HCEC 1CT (cell line): ENCODE measurements at places on chromosomes 16 and 17.

DNA sequence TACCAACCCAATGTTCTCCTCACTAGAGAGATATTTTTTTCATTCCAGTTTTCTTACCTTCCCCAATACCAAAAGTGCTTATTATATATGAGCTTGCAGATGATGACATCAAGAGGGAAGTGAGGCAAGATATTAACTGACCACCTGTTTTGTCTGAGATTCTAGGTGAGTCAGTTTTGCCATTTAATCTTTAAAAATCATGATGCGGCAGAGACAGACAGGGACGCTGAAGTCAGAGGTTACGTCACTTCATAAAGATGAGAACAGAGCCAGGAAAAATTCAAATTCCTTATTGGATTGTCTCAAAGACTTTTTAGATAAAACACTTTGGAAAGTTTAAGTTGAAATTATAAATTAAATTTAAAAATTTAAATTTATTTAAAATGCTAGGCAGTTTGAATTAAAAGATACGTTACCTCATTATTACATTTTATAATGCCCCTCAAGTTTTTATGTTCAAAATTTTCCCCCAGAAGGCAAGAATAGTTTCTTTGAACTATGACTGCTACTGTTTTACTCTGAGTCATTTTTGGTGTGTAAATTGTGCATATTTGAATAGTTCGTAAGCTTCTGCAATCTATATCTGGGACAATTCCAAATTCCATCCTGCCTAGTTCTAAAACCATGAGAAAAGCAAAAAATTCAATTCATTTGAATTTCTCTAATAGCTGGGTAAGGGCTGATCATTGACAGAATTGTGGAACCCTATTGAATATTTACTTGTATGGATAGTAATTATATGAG lies 839.6 kb upstream of the GOT2 start:
- DNase-seq: peak; percentile 91

GRCh38 chr17:69743091-69743490 lies 328.6 kb downstream of the MAP2K6 start:
- DNase-seq: peak; percentile 25

- peak; percentile 67 for DNase-seq
Observed at GRCh38 chr16:56547120-56547948, 17.5 kb upstream of the MT4 start.

DNA sequence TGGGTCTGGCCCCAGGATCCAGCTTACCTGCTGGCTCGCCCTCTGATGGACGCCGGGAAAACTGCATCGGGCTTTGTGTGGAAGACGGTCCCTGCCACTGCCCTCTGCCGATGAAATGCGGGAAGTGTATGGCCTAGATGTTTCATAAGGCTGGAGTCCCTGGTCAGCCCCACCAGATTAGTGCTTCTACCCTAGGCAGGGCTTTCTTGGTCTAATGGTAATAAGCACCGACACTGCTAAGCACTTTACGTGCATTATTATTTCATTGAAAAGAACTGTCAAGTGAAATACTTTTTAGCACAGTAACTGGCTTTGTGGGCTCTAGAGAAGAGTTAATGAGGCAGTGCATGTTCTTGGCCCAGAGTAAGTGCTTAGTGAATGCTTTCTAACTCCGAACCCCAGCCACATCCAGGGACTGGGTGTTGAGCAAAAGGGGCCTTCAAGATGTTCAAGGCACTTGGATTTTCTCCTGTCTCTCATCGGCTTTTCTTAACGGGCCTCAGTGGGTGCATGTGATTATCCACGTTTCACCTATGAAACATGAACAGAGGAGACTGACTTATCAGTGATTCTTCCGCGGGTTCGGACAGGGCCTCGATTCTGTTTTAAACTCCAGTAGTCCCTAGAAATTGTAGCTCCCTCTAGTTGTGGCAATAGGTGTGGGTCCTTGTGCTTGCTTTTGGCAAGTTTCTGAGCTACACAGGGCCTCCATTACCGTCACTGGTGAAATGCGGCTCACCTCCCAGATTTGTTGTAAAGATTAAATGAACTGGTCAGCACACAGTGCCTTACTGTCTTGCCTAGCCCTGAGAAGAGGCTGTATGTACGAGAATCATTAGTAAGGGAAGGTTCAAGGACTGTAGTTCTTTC lies 6.6 kb downstream of the TRAF4 start:
- DNase-seq: peak; percentile 85

DNA sequence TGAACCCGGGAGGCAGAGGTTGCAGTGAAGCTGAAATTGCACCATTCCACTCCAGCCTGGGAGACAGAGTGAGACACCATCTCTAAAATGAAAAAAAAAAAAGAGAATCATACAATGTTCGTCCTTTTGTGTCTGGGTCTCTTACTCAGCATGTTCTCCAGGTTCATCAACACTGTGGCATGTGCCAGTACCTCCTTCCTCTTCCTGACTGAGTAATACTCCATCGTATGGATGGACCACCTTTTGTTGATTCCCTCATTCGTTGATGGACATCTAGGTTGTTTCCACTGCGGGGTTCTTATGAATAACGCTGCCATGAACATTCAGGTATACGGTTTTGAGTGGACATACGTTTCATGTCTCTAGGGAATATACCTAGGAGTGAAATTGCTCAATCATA lies 4.1 kb upstream of the HS3ST6 start:
- no peak for DNase-seq

- no peak for DNase-seq
Observed at GRCh38 chr17:12927541-12928425, 90.0 kb downstream of the ELAC2 start.

DNA sequence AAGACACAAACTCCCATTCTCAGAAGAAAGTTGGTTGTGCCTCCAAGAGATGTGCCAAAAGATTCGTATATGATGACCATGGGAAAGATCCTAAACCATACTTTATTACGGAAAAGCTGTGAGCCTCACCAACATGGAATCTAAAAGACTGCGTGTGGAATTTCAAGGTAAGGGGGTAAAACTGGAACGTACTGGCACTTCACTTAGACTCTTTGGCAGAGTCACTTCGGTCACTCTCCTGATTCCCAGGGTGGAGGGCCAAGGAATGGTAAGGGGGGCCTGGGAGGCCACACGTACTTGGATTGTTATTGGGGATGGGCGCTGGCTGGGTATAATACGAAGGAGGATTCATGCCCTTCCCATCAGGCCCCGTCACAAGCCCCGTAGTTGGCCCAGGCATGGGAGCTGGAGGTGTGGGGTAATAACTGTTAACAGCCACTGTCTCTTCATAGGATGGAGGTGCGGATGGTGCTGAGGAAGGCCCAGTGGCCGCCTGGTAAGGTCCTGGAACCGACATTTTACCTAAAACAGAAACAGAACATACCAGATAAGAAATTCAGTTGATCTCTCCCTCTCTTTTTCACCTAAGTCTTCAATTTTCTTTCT lies 30.4 kb downstream of the LITAF start:
- no peak for DNase-seq

DNA sequence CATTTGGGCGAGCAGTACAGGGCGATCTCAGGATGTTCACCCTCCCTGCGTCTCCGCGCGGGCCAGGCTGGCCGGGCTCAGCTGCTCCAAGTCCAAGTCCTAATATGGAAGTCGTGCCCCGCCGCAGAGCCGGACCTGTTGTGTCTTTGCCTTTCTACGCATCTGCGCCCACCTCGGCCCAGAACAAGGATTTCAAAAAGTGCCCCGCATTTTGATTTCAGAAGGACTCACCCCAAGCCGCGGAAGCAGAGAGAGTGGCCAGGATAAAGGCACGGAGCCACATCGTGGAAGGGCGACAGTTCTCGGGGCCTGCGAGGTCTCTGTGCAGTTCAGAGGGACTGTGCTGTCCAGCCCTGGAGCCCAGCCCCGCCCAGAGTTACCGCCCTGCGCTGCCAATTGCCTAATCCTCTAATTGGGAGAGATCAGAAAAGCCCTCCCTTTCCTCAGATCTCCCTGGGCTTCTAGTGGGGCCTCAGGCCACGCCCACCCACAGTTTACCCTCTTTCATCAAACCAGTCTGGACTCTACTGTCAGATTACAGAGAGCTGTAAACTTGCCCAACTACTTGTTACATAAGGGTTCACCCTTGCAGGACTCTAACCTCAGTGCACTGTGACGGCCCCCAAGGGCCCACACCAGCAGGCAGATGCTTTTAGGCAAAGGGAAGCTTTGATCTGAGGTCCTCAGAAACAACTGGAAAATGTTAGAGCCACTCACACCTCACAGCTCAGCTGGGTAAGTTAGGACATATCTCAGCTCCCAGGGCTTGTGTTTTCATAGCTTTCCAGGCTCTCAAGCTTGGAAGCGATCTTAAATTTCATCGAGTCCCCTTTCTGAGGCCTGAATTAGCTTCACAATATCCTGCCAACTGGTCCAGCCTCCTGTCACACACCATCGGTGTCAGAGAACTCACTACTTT lies at the start of gene CES1:
TSS of gene CES1 (minus strand) at position 324 of the 919 bp plus-strand sequence. CDS start at position 283, 41 bp downstream.
- no peak for DNase-seq

DNA sequence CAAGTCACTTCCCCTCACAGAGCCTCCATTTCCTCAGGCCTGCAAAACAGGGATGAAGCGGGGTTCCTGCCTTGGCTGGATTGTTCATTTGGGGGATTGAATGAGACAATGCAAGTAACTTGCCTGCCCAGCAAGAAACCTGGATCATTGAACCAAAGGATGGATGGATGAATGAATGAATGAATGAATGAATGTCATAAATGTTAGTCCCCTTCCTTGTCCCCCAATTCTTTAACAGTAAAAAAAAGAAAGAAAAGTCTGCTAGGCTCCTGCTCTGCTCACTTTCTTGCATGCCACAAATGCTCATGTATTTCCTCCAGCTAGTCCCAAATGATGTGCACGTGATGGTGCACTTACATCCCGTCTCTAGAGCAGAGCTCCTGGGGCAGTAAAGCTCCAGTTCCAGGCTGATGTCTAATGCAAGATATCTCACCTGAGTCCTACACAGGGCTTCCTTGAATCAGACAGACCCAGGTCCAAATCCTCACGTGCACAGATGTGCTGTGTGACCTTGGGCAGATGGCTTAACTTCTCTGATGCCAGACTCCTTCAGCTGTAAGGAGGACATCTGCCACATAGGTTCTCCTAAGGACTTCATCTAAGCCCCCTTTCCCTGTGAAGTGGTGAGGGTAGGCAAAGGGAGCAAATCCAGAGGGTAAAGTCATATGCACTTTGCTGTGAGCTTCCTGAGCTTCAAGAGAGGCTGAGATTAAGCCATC lies 45.5 kb downstream of the C16orf82 start:
- no peak for DNase-seq

DNA sequence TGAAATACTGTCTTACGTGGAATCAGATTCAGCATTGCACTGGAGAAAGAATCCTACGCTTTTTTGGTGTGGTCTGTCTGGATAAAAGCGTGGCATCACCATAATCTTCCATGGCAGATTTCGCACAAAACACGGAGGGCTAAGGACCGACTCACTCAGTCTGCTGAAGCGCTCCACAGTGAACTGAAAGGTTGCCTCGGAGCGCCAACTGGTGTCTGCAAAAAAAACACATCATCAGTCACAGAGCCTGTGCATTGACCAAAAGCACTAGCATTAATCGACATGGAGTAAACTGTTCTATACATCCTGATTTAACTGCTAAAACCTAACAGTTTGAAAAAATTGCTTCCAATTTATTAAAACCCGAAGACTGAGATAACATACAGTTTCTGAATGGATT lies 40.5 kb downstream of the USP7 start:
- DNase-seq: no peak
